MM.1S (cell line): ENCODE measurements at places on chromosomes 4 and X.

GRCh38 chr4:154984148-154984547 lies 203.1 kb downstream of the RBM46 start:
- DNase-seq = no peak

DNA sequence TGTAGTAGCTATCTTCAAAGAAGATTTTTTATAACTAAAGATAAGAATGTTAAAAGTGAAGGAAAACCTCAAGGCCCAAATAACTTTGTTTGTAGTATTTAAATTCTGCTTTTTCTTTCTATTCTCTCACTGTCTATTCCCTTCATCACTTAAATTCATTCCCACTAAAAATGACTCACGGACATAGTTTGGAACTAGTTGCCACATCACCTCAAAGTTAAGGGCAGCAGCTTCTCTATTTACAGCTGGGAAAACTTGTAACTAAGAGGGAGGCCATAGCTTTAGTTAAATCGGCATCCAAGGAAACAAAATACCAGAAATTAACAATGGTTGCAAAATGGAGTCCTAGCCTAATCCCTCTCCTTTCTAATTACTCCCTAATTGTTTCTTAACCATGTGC lies 325.4 kb upstream of the MAGEB2 start:
- no peak for DNase-seq

DNA sequence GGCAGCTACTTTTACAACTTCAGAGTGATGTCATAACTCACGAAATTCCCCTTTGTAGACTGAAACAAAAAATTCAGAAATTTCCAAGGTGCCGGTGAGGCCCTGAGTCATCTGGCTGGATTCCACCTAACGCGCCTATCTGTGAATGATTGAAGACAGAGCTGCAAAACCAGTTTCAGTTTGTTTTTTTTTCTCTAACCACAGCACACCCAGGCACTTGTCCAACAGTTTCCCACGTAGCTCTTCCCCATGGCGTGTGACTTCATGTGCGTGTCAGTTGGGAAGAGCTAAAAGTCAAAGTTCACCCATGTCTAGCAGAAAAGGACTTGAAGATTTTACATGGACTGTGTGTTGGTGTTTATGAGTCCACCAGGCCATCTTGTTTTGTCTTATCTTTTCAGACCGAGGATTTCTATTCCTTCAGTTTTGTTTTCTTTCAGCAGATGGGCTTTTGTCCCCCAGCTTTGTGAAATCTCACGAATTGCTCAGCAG lies 16.4 kb downstream of the TCEANC start:
- peak; percentile 76 for DNase-seq

DNA sequence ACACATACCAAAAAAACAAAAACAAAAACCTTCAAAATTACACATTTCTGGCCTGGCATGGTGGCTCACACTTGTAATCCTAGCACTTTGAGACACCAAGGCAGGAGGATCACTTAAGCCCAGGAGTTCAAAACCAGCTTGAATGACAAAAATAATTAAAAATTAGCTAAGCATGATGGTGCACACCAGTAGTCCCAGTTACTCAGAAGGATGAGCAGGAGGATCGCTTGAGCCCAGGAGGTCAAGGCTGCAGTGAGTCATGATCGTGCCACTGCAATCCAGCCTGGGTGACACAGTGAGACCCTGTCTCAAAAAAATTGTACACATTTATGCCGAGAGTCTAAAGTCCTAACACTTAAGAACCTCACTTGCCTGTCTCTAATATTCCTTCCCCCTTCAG lies 18.3 kb downstream of the SLC39A8 start:
- DNase-seq = no peak

GRCh38 chr4:125322366-125322730 lies 7.6 kb downstream of the FAT4 start:
- DNase-seq = no peak

DNA sequence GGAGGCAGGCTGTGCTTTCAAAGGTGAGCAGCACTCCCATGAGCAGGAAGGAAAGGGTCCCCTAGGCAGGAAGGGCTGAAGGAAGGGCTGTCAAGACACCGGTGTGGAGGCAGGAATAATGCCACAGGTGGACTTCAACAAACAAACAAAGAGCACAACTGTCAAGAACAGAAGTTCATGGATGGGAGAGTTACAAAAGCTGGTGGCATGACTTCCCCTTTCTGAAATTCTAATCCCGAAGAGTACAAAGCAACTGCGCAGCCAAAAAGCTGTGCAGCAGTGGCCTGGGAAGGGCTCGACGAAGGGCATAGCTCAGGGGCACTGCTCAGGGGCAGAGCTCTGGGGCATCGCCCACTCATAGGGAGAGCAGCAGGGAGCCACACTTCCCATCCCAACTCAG lies 582.3 kb upstream of the DIPK2B start:
- no peak for DNase-seq

DNA sequence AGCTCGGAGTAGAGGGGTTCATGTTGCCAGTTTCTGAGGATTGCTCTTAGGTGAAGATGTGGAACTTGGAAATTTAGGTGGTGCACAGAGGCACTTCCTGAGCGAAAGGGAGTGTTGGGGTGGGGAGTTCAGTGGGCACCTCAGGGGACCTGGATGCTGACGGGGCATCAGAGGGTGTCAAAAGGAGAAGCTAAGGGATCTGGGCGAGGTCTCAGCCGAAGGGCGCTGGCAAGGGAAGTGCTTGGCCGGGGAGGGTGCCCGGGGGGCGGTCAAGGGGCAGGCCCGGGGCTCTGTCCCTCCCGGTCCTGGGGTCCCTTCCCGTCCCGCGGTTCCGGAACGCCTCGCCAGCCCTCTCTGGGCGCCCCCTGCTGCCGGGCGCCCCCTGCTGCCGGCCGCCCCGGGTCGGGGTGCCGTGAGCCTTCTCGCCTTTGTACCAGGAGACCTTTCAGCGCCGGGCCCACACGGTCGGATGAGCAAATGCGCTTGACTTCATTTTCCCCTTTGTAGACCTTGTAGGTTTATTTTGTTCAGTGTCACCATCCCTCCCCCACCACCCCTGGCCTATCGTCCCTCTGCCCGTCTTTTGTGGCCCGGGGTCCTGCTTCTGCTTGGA lies 3.0 kb upstream of the PHOX2B start:
- DNase-seq = no peak

- DNase-seq = no peak
Observed at GRCh38 chr4:40687676-40688389, 58.2 kb upstream of the RBM47 start.

- no peak for DNase-seq
Observed at GRCh38 chr4:2298532-2298991, 36.7 kb upstream of the MXD4 start.

DNA sequence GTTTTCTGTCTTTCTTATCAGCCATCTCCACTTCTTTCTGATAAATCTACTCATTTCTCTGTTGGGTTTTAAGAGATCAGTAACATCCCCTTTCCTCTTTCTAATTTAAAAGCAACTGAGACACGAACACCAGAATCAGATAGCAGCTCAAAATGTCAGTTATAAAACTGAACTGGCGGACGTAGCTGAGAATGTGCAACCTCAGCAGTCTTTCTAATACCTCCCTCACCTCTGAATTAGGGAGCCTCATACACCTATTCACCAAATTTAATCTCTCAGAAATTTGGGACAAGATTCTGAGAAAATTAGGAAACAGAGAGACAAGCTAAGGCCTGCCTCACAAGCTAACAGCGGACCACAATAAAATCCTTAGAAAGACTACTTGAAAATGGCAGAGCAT lies 52.0 kb upstream of the ACSL4 start:
- DNase-seq = no peak

DNA sequence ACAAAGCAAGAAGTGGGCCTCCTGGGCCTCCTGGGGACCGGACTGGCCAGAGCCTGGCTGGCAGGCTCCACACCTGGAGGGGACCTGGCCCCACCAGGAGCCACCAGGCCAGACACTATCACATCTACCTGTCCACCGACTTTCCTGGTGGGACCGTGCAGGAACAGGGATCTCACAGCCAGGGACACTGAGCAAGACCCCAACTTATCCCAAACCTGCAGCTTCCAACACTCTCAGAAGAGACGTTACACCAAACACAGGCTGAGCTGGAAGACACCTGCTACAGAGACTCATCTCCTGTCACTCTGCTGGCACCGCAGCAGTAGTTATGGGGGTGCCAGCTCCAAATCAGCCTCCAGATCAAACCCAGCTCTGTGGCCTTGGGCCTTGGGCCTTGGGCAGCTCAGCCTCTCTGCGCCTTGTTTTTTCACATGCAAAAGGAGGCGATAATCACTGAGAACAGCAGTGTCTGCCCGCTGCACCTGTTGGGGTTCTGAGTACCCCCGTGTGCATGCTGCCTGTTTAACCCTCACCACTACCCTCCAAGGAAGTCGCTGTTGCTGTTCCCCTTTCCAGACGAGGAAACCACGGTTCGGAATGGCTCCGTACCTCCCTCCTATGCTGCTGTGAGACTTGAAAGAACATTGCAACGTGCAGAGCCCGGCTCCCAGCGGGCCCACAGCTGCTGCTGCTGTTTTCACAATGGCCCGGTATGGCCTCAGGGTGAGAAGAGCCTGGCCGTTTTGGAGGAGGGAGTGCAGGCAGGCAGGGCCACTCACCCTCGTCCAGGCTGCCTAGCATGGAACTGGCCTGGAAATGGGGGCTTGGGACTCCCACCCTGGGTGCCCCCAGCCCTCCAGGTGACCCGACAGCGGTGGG lies 69.6 kb downstream of the ADRA2C start:
- DNase-seq = no peak

GRCh38 chr4:96092151-96092705 lies 252.3 kb downstream of the PDHA2 start:
- DNase-seq = peak; percentile 75

- DNase-seq = no peak
Observed at GRCh38 chr4:175705407-175705806, 106.7 kb downstream of the GPM6A start.

DNA sequence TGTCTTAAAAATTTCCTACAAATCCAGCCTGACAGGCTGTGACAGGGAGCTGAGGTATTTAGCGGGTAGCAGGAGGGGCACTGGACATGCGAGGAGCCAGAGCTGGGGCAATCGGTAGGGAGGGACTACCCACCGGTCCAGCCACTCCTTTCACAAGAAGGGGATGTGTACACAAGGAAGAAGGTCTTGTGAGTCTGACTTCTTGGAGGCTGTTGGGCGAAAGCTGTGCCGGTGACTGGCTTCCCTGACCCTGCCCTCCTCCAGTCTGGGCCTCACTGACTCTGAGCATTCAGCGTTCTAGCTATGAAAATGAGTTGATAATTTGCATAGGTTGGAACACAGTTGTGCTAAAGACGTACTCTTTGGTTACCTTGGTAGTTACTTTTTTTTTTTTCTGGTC lies 12.7 kb upstream of the CXCL8 start:
- DNase-seq = no peak

- no peak for DNase-seq
Observed at GRCh38 chr4:12534684-12535083, 949.5 kb downstream of the RAB28 start.
